ENCODE measurements at places on chromosomes 12 and 14. TPM values are rescaled to one million over a fixed set of nuclear protein-coding genes. Genes with fewer than 3 reads are reported as not detected.

GRCh38 chr12:27974735-27975221 lies 2.2 kb upstream of the PTHLH start:
- no peak overlapping the region for H3K27ac ChIP-seq
- peaks cover 78% of the 10 kb centered on the region for H3K27me3 ChIP-seq
- peaks cover 18% of the 10 kb centered on the region for H3K4me1 ChIP-seq
- no peak for DNase-seq
- H3K4me3 ChIP-seq: peak overlapping the region; percentile 52

DNA sequence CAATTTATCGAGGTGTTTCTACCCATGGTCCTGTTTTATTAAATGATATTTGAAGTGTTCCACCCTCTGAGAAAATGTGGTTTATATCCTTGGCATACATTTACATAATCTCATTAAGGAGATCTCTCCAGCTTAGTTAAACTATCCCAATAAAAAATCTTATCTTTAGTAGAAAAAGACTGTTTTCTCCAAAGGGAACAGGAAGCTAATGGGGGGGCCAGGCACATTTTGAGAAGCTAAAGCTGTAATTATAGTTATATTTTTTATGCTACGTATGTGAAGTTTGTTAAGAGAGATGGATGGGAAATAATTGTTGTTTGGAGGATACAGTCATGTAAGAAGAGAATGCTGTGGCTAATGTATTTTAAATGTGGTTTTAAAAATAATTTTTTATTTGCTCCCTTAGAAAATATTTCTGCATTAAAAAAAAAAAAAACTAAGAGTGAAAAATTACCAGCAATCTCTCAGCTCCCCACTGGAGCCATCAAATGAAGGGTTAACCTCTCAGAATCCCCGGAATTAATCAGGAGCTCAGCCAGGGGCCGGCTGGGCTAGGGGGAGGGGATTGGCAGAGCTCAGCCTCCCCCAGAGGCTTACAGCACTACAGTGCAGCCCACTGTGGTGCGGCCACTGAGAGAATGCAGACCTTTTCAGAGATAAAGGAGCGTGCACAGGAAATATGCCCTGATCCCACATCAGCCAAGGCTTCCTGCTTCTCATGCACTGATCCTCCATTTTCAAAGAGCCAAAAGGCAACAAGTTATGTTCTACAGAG lies 185.8 kb downstream of the EGLN3 start:
- no peak overlapping the region for H3K4me3 ChIP-seq
- no peaks in the 10 kb centered on the region for H3K36me3 ChIP-seq
- H3K27ac ChIP-seq: no peak overlapping the region
- peaks cover 8% of the 10 kb centered on the region for H3K27me3 ChIP-seq

- no peak overlapping the region for H3K4me3 ChIP-seq
- DNase-seq: no peak
- no peaks in the 10 kb centered on the region for H3K36me3 ChIP-seq
- peaks cover 7% of the 10 kb centered on the region for H3K27me3 ChIP-seq
- H3K4me1 ChIP-seq: no peaks in the 10 kb centered on the region
Observed at GRCh38 chr12:108905725-108906124, 25.8 kb downstream of the DAO start.

DNA sequence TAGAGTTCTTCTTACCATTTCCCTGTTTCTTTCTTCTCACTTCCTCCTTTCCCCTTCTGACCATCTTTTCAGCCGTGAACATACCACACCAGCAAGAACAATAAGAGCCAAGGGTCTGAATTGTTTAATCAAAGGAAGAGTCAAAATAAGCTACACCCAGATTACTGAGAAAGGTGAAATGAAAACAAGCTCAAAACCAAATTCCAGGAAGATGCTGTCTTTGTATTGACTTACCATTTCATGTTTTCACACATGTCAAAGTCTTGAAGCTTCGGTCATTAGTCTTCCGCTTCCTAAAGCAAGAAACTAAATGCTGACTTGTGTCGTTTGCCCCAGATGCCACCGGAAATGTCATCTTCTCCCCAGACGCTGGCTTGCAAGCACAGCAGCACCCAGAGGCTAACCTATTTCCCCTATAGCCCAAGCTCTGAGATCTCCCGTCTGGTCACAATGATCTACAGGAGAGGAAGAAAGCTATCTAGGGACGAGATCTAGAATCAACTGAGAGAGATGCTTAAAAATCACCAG lies 136.5 kb upstream of the AMIGO2 start:
- DNase-seq: peak; percentile 81
- H3K36me3 ChIP-seq: peaks cover 82% of the 10 kb centered on the region
- H3K27ac ChIP-seq: peak overlapping the region; percentile 96
- peaks cover 38% of the 10 kb centered on the region for H3K4me1 ChIP-seq

- no peaks in the 10 kb centered on the region for H3K36me3 ChIP-seq
- H3K27me3 ChIP-seq: peaks cover 52% of the 10 kb centered on the region
- peaks cover 19% of the 10 kb centered on the region for H3K4me1 ChIP-seq
- DNase-seq: no peak
- no peak overlapping the region for H3K27ac ChIP-seq
- H3K4me3 ChIP-seq: no peak overlapping the region
Observed at GRCh38 chr12:63152321-63152700, 1.3 kb upstream of the AVPR1A start.

DNA sequence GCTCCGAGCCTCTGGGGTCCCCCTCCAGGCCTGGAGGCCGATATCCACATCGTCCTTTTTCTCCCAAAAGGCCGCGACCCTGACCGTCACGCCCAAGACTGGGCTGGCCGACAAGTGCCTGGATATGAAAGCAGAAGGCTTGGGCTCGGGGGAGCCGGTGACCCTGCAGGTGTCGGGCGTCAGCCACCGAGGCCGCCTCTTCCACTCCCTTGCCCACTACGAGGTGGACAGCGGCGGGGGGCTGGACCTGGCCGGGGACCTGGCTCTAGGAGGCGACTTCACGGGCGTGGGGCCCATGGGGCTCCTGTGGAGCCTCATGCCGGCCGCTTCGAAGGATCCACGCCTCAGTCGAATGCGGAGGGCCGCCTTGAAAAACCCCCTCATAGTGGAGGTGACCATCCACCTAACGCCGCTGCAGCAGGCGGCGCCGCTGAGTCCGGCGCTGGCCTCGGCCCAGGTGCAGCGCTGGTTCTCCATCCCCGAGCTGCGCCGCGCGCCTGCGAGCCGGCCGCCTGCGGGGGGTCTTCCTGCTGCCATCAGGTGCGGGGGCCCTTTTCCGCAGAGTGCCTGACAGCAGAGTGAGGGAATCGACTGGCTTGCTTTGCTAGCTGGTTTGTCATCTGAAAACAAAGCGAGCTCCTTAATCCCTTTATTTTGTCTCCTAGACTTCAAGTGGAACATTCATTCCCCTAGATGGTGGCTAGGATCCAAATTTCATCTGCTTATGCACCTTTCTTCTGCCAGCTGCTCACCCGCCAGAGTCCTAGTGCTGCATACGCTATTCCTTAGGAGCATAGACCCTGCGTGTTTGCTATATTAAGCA lies 10.6 kb upstream of the DNAL1 start:
- peaks cover 9% of the 10 kb centered on the region for H3K4me1 ChIP-seq
- peak; percentile 26 for DNase-seq
- no peak overlapping the region for H3K27ac ChIP-seq
- H3K27me3 ChIP-seq: peaks cover 12% of the 10 kb centered on the region

GRCh38 chr14:101961746-101962502 lies 2.4 kb upstream of the DYNC1H1 start:
- no peaks in the 10 kb centered on the region for H3K27me3 ChIP-seq
- no peak overlapping the region for H3K4me3 ChIP-seq
- H3K4me1 ChIP-seq: peaks cover 24% of the 10 kb centered on the region
- no peak overlapping the region for H3K27ac ChIP-seq

GRCh38 chr14:22547313-22547947 lies 41.6 kb downstream of the DAD1 start:
- peak; percentile 34 for DNase-seq
- H3K36me3 ChIP-seq: peaks cover 96% of the 10 kb centered on the region
- H3K27me3 ChIP-seq: no peaks in the 10 kb centered on the region
- peaks cover 95% of the 10 kb centered on the region for H3K4me1 ChIP-seq
- H3K4me3 ChIP-seq: peak overlapping the region; percentile 84
- peak overlapping the region; percentile 99 for H3K27ac ChIP-seq

- H3K27ac ChIP-seq: no peak overlapping the region
- no peaks in the 10 kb centered on the region for H3K4me1 ChIP-seq
- DNase-seq: no peak
- no peak overlapping the region for H3K4me3 ChIP-seq
- H3K36me3 ChIP-seq: peaks cover 3% of the 10 kb centered on the region
Observed at GRCh38 chr14:67911562-67911961, 92.0 kb downstream of the RAD51B start.

The TNFAIP2 gene
- 1.7 TPM for total RNA-seq
